ENCODE measurements at places on chromosomes 3 and 15. TPM values are rescaled to one million over a fixed set of nuclear protein-coding genes. Genes with fewer than 3 reads are reported as not detected.
A peak's percentile ranks its signal among the peaks of the same experiment; 100 is the strongest.

Gene PLA2G4D
- not detected for total RNA-seq

Gene ABI3BP
- 10.7 TPM for total RNA-seq

Gene NPAP1
- 0.17 TPM for total RNA-seq

Gene VILL
- total RNA-seq: 4.6 TPM

Gene CASR
- 0.08 TPM for total RNA-seq

Gene CLDN1
- total RNA-seq: 47.0 TPM

DNA sequence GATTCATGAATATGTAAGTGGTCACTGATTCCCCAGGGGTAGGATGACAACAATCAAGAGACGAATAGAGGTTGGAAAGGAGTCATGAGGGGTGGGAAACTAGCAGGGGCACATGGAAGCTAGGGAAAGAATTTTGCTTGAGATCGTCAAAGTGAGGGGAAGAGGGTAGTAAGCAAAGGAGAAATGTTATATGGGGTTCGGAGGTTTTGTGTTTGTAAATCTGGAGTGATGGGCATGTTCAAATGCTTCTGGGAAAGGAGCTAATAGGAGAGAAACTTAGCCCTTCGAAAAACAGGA lies 7.9 kb downstream of the RPL14 start:
- no peak for DNase-seq

DNA sequence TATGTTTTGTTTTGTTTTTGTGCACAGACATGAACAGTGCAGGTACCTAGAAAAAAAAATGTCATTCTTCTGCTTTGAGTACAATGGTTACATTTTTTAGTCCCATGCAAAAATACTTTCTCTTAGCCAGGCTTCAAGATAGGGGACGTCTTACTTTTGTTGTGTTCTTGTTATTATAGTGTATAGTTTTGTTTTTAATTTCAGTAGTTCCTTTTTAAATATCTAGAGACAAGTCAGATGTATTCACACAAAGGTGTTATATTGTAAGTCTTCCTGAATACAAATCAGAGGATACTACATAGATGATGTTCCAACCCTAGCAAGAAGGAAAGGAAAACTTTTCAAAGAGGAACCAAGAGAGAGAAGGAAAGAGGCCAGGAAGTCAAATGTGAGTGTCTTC lies 28.8 kb upstream of the IGSF11 start:
- DNase-seq: no peak

DNA sequence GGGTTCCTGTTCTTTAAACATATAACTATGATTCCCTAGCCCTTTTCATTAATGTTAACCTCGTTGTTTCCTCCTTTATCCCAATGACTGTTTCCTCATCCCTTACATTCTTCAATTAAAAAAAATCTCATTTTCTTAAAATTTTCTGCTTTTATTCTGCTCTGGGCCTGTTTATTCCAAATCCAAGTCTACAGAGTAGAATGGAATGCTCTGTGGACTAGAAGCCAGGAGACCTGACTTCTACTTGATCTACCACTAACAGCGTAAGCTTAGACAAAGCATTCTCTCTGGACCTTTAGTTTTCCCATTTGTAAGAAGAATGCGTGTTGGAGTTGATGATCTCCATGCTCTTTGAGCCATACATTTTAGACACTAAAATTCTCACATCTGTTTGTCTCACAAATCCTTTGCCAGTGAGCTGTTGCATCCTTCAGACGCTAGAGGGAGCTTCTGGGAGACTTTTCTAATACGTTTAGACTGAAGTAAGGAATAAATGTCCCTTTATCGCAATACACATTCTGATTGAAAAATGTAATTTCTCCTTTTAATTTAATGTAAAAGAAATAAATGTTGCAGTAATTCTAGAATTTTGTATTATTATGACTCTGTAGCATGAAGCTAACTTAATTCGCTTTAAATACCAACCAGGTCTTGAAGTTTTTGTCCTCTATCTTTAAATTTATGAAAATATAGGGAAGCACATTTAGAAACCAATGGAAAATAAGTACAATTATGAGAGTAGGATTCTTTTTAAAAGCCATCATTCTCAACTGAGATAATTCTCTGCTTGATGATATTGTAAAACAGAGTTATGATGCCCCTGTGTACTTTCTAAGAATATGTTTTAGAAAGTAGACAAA lies 21.7 kb upstream of the GMNC start:
- DNase-seq: peak; percentile 48

DNA sequence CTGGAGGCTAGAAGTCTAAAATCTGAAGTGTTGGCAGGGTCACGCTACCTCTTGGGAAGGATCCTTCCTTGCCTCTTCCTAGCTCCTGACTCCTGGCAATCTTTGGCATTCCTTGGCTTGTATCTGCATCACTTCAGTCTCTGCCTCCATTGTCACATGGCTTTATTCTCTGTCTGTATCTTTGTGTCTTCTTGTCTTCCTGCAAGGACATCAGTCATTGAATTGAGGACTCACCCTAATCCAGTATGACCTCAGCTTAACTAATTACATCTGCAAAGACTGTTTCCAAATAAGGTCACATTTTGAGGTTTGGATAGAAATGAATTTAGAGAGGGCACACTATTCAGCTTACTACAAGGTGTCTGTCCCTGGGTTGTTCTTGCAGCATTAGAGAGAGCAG lies 31.1 kb upstream of the UTS2B start:
- no peak for DNase-seq

GRCh38 chr3:153746211-153746610 lies 375.0 kb upstream of the ARHGEF26 start:
- no peak for DNase-seq

DNA sequence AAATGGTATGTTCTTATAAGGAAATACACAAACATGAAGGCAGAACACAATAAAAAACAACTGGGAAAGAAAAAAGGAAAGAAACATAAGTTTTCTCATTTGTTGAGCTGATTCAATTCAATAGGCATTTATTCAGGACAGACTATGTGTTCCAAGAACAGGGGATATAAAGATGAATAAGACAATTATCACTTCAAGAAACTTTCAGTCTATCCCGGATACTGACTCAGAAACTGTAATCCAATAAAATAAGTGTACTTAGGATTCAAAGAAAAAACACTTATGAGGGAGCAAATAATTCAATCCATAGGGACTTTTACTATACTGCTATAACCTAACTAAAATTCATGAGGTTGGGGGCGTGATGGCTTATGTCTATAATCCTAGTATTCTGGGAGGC lies 3.5 kb upstream of the POPDC2 start:
- DNase-seq: no peak

All from adrenal gland (tissue), 19 donors.